ENCODE measurements at places on chromosomes 11 and 22.

DNA sequence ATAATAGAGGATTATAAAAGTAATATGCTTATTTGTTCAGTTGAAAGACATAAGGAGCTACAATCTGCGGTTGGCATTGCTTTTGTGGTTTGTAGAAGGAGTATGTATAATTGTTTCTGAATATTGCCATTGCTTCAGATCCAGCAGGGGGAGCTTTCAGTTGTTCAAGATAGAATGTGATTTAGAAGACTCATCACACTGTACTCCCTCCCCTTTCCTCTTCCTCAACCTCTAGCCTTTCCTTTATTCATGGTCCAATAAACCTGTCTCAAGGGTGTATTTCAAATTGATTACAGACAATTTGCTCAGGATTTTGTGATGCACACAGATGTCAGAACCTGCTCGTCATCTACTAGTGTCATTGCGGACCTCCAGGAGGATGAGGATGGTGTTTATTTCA, 9.8 kb downstream of the PRMT3 start:
- no peaks in the 10 kb centered on the region for H3K4me1 ChIP-seq
- no peaks in the 10 kb centered on the region for H3K36me3 ChIP-seq

DNA sequence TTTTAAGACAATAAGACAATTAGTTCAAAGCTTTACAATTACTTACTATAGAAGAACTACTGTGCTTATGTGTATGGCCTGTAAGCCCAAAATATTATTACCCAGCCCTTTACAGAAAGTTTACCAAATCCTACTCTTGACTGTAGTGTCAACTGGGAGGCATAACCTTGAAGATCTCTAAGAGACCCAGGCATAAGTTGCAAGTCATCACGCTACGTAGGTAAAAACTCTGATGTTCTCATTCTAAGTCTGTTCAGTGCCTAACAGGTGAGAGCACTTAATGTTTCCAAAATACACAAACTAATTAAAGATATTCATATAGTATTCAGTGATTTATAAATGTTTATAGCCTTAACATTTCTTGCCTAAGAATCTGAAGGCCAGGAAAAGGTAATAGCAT, 12.9 kb downstream of the SESN3 start:
- no peaks in the 10 kb centered on the region for H3K27me3 ChIP-seq
- H3K27ac ChIP-seq: no peak overlapping the region
- no peaks in the 10 kb centered on the region for H3K36me3 ChIP-seq
- no peak overlapping the region for H3K4me3 ChIP-seq
- H3K4me1 ChIP-seq: peaks cover 2% of the 10 kb centered on the region
- no peak for DNase-seq

DNA sequence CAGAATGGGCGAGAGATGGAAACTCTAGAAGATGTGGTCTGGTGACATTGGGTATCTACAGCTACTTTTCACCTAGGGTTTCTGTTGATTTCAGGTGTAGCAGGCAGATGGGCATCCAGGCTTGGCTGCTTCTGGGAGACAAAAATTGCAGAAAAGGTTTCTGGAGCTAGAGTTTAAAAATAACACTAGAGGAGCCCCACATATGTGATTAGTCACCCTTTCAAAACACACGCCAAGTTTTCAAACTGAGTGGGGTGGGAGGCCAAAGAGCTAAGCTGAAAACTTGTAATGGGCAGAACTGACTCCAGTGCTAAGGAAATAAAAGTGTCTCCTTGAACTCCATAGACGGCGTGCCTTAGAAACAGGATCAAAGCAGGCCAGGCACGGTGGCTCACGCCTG, 80.8 kb downstream of the GRK3 start:
- no peaks in the 10 kb centered on the region for H3K4me1 ChIP-seq
- H3K27ac ChIP-seq: no peak overlapping the region
- no peak overlapping the region for H3K4me3 ChIP-seq
- H3K27me3 ChIP-seq: no peaks in the 10 kb centered on the region
- no peaks in the 10 kb centered on the region for H3K36me3 ChIP-seq

GRCh38 chr11:16225623-16226022, 130.7 kb downstream of the SOX6 start:
- no peak for DNase-seq
- no peak overlapping the region for H3K27ac ChIP-seq
- H3K4me1 ChIP-seq: no peaks in the 10 kb centered on the region
- no peaks in the 10 kb centered on the region for H3K36me3 ChIP-seq
- H3K4me3 ChIP-seq: no peak overlapping the region

GRCh38 chr22:22959147-22959827, 71.7 kb downstream of the IGLL5 start:
- H3K4me3 ChIP-seq: no peak overlapping the region
- no peaks in the 10 kb centered on the region for H3K4me1 ChIP-seq
- no peaks in the 10 kb centered on the region for H3K36me3 ChIP-seq
- no peaks in the 10 kb centered on the region for H3K27me3 ChIP-seq

DNA sequence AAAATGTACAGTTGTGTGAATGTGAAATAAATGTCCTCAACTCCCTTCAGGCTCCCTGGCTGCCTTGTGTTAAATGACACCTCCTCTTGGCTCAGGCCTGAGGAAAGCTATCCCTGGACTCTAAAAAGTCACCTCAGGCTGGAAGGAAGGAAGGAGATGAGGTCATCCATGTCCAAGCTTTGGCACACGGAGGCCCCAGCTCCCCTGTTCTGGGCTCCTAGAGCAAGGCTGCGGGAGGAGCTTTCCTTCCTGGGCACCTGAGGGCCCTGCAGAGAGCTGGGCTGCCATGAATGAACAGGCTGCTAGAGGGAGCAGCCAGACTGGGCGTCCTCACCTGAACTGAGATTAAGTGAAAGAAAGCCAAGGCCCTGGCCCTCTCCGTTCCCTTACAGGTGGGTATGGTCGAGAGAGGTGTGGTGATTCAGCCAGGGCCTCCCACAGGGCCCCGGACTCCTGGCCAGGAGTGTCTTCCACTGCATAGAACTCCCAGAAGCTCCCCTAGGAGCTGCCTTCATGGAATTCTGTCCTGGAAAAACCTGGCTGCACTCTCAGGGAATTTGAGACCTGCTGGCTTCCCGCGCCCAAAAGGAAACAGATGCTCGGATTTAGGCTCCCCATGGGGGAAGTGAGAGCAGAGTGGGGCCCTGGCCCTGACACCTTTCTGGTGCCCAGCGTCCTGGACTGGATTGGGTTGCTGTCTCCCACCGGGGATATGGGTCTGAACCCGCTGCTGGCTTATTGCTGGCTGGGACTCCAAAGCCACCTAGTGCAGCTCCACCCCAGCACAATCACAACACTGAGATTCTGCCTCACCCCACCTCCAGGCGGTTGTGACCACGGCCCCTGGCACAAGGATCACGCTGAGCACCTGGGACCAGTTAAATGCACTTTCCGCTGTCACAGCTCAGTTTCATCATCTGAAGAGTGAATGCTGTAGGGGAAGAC, 22.2 kb downstream of the MYBPC3 start:
- DNase-seq: no peak
- no peaks in the 10 kb centered on the region for H3K27me3 ChIP-seq
- no peaks in the 10 kb centered on the region for H3K36me3 ChIP-seq
- H3K27ac ChIP-seq: no peak overlapping the region
- H3K4me1 ChIP-seq: no peaks in the 10 kb centered on the region

DNA sequence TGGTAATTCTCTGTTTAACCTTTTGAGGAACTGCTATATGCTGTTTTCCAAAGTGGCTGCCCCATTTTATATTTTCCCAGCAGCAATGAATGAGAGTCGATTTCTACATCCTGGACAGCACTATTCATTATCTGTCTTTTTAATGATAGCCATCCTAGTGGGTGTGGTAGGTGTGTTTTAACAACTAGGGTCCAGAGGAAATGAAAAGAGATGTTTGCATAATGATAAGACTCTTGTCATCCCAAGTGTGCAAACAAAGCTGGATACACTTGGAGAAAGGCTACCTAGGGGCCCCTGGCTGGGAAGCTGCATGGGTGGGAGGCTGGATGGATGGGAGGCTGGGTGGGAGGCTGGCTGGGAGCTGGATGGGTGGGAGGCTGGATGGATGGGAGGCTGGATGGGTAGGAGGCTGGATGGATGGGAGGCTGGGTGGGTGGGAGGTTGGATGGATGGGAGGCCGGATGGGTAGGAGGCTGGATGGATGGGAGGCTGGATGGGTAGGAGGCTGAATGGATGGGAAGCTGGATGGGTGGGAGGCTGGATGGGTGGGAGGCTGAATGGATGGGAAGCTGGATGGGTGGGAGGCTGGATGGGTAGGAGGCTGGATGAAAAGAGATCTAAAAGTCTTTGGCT, 158.0 kb downstream of the DSCAML1 start:
- no peaks in the 10 kb centered on the region for H3K4me1 ChIP-seq
- no peak overlapping the region for H3K4me3 ChIP-seq
- H3K27me3 ChIP-seq: no peaks in the 10 kb centered on the region
- no peak overlapping the region for H3K27ac ChIP-seq
- DNase-seq: no peak

Data from ovary (tissue), 10 donors.